CD4-positive, alpha-beta T cell (primary cell): ENCODE measurements at places on chromosomes 6 and 20.

DNA sequence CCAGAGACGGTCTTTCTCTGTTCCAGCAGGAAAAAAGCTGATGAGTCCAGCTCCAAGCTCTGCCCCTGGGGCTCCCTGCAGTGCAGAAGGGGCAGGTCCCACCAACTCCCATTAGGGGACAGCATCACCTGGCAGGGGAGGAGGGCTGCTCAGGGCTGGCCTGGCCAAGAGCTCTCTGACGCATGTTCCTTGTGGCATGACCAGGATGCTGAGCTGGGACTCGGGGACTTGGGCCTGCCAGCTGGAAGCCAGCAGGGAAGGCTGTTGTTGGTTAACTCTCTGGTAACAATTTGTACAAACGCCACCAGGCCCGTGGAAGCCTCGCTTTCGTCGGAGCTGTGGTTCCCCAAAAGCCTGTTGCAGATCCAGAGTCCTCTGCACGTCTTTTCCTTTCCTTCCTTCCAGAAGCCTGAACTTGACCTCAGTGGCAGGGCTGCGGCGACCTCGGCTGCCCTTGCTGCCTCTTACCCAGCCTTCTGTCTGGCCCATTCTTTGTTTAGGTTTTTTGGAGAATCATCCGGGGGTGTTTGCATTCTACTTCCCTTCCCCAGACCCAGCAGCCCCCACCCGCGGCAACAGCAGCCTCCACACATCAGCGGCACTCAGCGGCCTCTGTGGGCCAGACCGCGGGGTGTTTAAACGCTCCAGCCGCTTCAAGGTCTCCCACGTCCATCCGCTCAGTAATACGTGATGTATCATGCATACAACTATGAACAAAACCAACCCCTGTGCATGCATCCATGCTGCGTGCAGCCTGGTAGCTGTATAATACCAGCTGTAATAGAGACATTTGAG, 63.3 kb downstream of the GNAS-AS1 start:
- DNase-seq: no peak

- DNase-seq: no peak
Observed at GRCh38 chr6:54018722-54019121, 92.5 kb upstream of the MLIP start.

DNA sequence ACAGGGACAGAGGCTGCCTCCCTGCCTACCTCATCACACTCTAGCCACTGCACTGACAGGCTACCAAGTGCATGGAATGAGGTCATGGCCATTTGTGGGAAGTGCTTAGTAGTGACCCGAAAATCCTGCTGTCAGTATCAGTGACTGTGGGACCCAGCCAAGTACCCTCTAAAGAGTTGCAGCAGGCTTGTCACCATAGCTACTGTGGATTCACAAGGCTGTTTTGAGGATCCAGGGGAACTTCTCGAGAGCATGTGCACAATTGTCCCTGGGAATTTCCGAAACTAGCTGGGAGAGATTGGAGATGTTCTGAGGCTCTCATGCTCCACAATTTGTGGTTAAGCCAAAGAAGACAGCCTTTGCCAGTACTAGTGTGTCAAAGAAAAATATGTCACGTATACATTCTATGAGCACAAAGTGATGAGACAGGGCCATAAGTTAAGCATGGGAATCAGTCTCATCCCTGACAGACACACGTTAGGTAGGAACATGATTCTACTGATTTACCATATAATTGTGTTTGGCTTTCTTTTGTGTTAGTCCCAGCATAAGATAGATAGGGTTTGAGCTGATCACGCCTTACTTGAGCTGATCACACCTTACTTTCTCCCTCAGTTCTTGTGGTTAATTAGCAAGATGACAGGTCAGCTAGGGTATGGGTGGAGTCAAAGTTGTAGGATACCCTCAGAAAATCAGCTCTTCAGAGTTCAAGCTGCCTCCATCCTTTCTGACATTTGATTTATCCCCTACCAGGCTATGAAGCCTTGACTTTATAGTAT, 42.6 kb upstream of the TMEM170B start:
- DNase-seq: no peak

DNA sequence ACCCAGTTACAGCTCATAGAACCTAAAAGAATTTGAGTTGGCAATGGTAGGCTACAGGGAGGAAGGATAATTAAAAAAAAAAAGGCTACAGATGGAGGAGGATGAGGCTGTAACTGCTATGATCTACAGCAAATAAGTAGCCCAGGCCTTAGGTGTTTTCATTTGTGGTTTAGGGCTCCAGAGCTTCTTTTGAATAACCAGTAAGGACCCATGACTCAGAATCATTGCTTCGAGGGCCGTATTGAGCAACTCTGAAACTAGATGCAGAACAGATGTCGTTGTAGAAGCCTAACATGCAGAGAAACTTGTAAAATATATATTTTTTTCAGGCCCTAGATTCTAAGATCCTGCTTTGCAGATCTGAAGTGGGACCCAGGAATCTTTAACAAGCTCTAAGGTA, 19.0 kb upstream of the ASIP start:
- no peak for DNase-seq

GRCh38 chr6:139730340-139730974, 356.0 kb upstream of the CITED2 start:
- DNase-seq: no peak

DNA sequence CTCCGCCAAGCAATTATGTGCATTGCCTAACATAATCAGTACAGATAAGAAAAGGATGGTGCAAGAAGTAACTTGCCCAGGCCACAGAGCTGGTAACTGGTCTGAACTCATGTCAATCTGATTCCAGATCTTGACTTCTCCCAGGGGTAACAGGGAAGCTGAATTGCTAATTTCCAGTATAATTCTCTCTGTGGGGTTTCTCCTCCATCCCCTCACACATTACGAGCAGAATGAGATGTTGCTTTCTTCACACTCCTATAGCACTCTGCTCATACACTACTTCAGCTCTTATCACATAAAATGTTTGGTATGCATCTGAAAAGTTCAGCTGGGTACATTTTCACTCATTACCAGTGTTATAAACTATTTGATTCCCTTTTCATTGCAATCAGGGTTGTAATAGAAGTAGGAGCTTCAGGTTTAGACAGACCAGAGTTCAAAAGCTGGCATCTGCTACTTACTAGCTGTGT, 24.0 kb upstream of the LRRC1 start:
- DNase-seq: no peak

- no peak for DNase-seq
Observed at GRCh38 chr6:18763086-18763485, 375.9 kb downstream of the RNF144B start.

DNA sequence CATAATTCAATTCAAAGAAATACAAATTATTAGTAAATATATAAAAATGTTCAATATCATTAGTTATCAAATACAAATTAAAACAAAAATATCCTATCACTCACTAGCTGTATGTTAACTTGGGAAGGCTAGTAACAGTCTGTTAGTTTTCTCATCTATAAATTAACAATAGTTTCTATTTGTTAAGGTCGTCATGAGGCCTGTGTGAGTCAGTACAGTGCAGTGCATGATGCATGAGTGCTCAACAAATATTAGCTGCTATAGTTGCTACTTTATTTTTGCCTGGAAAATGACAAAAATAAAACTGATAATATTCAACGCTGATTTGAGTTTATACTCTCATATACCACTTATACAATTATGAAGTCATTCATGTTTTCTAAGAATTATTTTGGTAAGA, 401.6 kb upstream of the RUNX2 start:
- no peak for DNase-seq

DNA sequence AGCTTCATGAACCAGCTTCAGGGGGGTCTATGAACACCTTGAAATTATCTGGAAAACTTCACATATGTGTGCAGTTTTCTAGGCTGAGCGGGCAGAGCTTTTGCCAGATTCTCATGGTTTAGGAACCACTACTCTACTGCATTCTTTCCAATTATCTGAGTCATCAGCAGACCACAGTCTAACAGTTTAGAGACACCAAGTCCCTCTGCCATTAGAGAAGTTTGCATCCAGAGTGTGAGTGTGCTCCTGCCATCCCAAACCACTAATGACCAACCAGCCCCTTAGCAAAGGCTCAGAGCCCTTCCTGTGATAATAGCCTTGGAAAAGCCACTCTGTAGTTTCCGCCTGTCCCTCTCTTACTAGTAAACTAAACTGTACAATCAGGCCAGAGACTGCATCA, 96.8 kb downstream of the PHACTR1 start:
- DNase-seq: no peak

- peak; percentile 78 for DNase-seq
Observed at GRCh38 chr6:156686995-156687788, 90.0 kb upstream of the ARID1B start.

GRCh38 chr6:98118397-98119045, 715.9 kb upstream of the POU3F2 start:
- DNase-seq: no peak
